ENCODE measurements at places on chromosomes 16 and 17.
A peak's percentile ranks its signal among the peaks of the same experiment; 100 is the strongest.

DNA sequence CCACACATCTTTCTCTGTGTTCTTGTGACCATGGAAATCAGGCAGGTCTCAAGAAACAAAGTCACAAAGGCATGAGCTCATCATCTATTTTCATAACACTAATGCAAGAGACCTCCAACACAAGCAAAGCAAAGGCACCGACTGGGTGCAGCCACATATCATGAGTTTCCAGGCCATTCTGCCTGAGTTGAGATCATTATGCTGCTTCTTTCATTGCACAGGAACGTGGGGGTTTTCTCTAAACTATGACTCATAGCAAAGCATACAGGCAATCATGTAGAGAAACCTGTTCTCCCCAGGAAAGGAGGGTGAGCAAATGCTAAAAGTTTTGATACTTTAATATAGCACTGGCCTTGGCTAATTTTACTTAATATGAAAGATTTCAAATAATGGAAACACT lies 60.7 kb downstream of the GRIN2A start:
- no peak for DNase-seq

DNA sequence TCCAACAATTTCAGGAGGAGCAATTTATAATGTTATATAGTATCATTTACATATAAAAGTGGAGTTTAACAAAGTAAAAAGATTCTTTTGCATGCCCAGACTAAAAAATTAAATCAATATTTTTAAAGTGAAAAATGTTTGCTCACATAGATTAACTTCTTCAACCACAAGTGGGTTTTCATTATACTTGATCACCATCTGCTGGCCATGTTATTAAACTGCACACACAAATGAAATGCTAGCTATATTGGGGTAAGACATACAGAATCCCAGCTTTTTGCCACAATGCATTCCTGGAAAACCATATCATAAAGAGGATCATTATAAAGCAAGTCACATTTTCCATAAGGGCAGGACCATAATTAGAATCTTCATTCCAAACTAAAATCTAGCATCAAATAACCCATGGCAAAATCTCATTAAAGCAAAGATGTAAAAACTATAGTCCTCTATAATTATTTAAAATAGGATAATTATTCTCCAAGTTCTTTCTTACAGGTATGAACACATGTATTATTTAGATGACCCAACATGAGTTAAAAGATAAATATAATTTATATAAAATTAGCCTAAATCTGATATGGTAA lies 26.3 kb downstream of the CEP112 start:
- peak; percentile 69 for DNase-seq

DNA sequence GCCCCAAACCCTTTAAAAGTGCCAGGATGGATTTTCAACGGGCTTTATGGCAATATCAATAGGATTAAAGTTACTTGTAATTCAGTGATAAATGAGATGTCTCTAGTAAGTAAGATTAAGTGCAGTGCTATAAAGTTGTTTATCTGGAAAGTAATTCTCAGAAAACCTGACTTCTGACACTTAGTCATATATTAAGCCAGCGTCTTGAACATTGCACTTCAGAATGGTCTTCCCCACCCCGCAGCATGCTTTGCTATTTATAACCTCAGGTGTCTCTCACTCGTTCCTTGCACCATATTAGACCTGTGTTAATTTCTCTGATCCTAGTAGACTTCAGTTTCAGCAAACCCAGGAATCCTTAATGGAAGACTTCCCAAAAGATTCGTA lies 2.1 kb upstream of the MAF start:
- no peak for DNase-seq

DNA sequence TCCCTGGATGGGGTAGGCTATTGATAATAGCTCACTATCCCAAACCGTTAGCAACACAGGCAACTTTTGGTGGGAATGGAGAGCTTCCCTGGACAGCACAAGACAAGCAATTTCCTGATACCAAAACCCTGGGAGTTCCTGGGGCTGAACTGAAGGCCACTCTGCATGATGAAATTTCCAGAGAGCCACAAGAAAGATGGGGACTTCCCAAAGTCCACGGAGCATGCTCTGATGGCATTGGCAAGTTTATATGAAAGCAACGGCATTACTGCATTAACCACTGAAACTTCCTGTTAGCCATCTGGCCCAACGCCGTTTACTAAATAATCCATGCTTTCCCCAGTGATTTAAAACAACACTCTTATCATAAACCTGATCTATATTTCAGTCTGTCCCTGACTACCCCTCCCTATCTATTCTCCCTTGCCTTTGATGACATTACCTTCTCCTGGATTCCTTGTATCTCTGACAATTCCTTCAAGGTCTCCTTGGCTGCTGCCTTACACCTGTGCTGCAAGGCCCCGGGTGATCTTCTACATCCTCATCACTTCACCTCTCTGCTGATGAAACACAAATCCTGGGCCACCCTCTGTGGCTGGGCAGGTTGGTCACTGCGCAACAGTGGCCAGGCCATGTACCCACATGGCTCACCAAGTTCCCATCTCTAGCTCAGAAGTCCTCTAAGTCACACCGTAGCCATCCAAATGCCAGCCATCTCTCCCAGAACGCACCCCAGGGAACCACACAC lies 108.5 kb upstream of the RCVRN start:
- no peak for DNase-seq

DNA sequence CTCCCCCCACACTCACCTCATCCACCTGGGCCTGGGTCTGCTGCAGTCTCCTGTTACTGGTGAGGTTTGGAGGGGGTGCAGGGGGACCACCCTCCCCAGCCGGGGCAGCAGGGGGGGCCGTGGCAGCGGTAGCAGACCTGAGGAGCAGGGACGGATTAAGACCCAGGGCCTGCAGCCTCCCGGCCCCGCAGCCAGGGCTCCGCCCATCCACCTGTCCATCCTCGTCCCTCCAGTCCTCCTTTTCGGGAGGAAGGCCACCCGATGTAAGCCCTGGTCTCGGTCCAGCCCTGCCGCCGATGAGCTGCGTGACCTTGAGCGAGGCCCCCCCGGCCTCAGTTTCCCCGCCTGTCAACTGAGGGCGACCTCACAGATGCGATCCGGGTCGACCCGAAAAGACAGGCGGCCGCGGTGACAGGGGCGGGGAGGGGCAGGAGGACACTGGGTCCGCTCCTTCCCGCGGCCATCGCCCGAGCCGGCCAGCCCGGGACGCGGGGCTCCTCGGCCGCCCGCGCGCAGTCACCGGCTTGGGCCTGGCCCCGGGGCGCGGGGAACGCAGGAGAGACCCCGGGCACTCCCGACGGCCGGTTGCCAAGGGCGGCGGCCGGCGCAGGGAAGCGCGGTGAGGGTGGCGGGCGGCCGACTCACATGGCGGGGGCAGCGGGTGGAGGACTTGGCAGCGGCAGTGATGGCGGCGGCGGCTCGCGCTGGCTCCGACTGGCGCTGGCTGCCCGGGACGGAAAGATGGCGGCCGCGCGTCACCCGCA lies at the start of gene VAMP2:
VAMP2 (minus strand) TSS at position 716 of the 764 bp plus-strand sequence; CDS start at position 647, 69 bp downstream.
- peak; percentile 72 for DNase-seq

- no peak for DNase-seq
These were observed 2.8 kb downstream of the NOS2 start for GRCh38 chr17:27797390-27798091.

GRCh38 chr17:4854111-4854681 lies 21.1 kb downstream of the MINK1 start:
- DNase-seq, result no peak

GRCh38 chr16:47358816-47359215 lies 102.0 kb downstream of the ITFG1 start:
- DNase-seq, result no peak

GRCh38 chr16:31371619-31372484 lies 16.9 kb downstream of the ITGAX start:
- DNase-seq, result no peak

- DNase-seq, result no peak
These were observed 13.3 kb downstream of the IRX5 start for GRCh38 chr16:54944002-54944401.

- DNase-seq, result no peak
These were observed 254.4 kb downstream of the PHKB start for GRCh38 chr16:47715442-47716083.

GRCh38 chr17:38663125-38663751 lies 11.5 kb downstream of the EPOP start:
- DNase-seq, result no peak

- no peak for DNase-seq
These were observed 9.5 kb downstream of the NCBP3 start for GRCh38 chr17:3836551-3836950.

DNA sequence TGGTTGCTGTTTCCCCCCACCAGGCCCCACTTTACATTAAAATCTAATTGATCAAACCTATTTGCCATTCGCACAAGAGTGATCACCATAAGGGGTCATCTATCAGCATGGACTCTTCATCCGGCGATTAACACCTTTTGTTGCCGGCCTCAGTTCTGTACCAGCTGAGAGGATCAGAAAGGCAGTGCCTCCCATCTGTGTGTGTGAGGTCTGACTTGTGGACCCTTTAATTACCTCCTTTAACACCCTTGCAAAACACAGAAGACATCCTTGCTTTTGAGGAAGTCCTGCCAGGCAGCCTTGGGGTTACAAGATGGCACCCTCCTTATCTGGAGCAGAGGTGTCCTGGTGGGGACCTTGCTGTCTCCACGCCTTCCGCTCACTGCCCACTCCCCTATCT lies 77.2 kb upstream of the IRX3 start:
- no peak for DNase-seq

GRCh38 chr16:63244631-63245030 lies 1208.4 kb upstream of the CDH8 start:
- no peak for DNase-seq

DNA sequence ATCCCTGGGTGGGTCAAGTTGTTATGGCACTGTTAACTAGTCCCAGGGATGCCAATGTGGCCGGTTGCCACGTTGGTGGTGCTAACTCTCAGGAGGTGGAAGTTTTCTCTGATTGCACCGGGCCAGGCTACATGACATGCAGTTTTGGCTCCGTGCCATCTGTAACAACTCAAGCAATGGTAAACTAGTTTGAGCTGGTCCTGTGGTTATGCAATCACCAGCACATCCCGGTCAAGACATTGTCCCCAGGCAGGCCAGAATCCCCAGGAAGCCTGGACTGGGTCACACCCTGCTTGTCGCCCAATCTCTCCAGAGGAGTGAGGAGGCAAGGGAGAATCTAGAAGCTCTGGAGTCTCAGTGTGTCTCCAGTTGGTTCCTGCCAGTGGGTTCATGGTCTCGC lies 10.1 kb upstream of the CCL17 start:
- no peak for DNase-seq

- no peak for DNase-seq
These were observed 17.4 kb upstream of the CMIP start for GRCh38 chr16:81427219-81427618.

DNA sequence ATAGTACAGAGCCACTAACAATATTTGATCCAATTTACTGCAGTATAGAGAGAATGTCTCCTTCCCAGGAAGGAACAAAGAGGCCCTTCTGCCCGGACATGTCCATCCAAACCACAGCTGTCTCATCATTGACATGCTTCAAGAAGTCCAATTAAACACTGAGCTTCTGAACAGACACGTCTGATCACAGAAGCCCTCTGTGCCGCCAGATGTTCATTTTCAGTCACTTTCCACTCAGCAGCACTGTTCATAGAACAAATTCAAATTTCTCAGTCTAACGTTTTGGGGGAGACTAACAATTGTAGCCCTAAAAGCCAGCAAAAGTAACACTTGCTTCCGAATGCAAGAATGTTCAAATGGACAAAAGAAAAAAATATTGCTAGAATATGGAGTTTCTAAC lies 15.3 kb downstream of the ZC3H7A start:
- no peak for DNase-seq

DNA sequence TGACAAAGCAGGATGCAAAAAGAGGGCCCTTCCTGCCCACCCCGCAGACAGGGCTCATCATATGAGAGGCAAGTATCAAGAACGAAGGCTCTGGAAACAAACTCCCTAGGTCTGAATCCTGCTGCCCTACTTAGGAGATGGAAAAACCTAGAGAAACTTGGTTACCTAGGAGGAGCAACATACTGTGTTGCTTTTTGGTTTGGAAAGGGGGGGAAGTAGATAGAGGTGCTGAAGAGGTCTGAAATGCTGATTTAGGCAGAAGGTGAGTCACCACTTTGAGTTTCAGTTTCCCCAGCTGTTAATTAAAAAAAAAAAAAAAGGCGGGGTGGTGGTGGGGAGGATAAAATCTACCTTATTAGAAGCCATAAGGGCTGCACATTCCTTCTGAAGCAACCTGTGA lies 1.5 kb downstream of the N4BP1 start:
- DNase-seq, result no peak

GRCh38 chr17:51245535-51245934 lies 14.3 kb downstream of the MBTD1 start:
- no peak for DNase-seq

- no peak for DNase-seq
These were observed 36.1 kb downstream of the MIS12 start for GRCh38 chr17:5522476-5522875.

- DNase-seq, result no peak
These were observed 806 bp downstream of the IFT140 start for GRCh38 chr16:1610899-1611632.

Data from CD8-positive, alpha-beta T cell (primary cell).